Activated effector memory CD4-positive, alpha-beta T cell treated with Interleukin-2 at 50 U/mL for 16 hours (primary cell): ENCODE measurements at places on chromosomes 6 and 20.

GRCh38 chr6:148269386-148269785, 73.3 kb upstream of the SASH1 start:
- no peak for DNase-seq

DNA sequence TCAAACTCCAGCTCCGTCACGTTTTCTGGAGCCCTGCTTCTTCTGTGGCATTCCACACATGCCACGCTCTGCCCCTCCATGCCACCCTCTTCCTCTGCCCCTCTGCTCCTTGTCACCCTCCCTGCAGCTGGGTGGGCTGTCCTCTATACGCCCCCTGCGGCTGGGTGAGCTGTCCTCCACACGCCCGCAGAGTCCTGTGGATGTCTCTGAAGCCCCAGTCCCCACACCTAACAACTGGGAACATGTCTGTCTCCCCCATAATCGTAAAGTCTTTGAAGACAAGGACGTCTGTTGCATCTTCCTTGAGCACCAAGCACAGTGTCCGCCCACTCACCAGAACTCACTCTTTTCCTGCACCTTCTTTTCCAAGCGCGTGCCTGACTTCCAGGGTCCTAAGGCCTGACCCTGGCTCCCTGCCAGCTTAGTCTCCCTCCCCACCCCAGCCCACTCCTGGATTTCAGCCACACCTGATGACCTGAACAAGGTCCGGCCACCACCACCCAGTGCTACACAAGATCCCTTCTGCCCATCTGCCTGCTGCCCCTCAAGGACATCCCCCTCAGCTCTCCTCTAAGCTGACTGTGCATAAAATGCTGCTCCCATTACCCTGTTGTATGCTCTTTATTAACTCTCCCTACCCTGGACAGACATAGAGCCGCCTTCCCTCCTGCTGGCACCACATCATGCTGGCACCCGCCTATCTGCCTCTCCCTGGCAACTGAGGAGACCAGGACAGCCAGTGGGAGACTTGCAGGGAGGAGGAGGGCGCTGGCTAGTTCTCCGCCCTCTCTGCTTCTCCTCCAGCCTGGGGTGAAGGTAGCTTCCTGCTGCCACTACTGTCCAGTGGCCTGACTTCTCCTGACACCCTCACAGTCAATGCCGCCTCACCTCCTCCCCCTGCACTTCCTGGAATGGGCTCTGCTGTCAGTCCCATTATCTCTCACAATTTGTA, 10.7 kb upstream of the PRR18 start:
- no peak for DNase-seq

- DNase-seq = no peak
Measured at GRCh38 chr6:156563714-156564113, 213.5 kb upstream of the ARID1B start.

DNA sequence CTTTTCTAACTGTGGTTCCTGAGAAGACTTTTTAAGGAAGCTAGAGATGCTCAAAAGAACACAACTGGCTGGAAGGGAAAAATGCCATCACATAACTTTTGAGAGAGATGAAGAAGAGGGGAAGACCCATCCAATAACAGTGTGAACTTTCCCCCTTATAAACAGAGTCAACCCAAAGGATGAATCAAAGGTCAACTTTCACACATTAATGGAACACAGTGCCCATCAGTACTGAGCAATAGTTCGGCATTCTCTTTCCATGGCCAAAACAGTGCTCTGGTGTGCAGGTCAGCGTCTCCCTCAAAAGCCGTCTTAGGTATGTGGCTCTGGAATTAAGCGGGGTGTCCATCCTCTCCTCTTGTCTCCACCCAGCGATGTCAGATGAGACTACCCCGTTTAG, 130.4 kb downstream of the GJA10 start:
- DNase-seq = no peak

- no peak for DNase-seq
Measured at GRCh38 chr6:28710466-28711191, 184.9 kb downstream of the GPX5 start.

DNA sequence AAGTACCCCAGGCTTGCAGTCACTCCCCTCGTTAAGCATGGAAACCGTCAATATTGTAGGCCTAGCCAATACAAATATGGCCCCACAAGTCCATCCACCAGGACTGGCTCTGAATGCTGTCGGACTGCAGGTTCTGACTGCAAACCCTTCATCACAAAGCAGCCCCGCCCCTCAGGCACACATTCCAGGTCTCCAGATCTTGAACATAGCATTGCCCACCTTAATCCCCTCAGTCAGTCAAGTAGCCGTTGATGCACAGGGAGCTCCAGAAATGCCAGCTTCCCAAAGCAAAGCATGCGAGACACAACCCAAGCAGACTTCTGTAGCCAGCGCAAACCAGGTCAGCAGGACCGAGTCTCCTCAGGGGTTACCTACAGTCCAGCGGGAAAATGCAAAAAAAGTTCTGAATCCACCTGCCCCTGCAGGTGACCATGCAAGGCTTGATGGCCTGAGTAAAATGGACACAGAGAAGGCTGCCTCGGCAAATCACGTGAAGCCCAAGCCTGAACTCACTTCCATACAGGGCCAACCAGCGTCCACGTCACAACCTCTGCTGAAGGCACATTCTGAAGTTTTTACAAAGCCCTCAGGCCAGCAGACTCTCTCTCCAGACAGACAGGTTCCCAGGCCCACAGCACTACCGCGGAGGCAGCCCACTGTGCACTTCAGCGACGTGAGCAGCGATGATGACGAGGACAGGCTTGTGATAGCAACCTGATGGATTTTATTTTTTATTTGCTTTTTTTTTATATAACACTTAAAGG, 126.2 kb upstream of the EDN1 start:
- no peak for DNase-seq

DNA sequence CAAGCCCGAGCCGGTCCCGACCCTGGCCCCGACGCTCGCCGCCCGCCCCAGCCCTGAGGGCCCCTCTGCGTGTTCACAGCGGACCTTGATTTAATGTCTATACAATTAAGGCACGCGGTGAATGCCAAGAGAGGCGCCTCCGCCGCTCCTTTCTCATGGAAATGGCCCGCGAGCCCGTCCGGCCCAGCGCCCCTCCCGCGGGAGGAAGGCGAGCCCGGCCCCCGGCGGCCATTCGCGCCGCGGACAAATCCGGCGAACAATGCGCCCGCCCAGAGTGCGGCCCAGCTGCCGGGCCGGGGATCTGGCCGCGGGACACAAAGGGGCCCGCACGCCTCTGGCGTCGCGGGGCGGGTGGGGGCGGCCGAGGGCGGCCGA, 37.5 kb downstream of the YTHDF1 start:
- DNase-seq = no peak

- no peak for DNase-seq
Measured at GRCh38 chr20:10059006-10059405, 24.2 kb downstream of the ANKEF1 start.

- DNase-seq = no peak
Measured at GRCh38 chr20:23125625-23126191, 39.6 kb upstream of the CD93 start.

DNA sequence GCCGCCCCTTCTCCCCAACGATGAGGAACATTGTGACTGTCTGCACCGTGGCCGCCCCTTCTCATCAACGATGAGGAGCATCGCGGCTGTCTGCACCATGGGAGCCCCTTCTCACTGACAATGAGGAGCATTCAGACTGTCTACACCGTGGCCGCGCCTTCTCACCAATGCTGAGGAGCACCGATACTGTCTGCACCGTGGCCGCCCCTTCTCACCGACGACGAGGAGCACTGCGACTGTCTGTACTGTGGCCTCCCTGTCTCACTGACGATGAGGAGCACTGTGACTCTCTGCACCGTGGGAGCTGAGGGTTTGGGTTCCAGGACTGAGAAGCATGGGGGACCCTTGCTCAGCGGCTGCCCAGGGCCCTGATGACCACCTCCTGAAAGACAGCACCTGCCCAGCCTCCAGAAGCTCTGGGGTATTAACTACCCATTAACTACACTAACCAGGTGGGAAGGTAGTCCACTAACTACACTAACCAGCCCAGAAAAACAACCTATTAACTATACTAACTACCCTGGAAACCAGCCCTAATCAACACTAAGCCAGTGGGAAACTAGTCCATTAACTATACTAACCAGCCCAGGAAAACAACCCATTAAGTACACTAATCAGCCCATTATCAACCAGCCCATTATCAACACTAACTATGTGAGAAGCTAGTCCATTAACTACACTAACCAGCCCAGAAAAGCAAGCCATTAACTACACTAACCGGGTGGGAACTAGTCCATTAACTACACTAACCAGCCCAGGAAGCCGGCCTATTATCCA, 116.9 kb downstream of the TAF4 start:
- DNase-seq = no peak

DNA sequence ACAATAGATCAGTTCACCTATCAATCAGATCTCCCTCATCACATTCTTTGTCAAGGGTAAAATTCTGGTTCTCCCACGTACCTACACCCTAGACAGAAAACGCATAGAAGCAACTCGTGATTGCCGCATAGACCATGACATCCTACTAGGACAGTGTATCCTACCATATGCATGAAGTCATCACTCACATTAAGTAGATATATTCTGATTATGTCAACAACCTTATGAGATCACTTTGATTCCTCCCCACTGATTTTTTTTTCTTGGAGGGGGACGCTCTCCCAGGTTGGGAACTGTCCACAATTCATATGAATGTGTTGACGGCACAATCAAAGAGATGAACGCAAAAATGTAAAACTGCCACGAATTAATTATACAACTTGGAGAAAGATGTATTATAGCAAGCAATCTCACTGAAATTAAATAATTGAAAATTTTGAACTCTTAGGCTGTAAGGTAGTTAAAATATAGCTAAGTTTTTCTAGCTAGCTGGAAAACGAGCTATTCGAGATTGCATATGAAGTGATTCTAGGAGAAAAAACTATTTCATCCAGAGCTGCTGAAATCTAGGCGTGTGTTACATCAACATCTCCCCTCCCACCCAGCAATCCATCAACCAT, 82.5 kb upstream of the CCDC28A start:
- DNase-seq = no peak

DNA sequence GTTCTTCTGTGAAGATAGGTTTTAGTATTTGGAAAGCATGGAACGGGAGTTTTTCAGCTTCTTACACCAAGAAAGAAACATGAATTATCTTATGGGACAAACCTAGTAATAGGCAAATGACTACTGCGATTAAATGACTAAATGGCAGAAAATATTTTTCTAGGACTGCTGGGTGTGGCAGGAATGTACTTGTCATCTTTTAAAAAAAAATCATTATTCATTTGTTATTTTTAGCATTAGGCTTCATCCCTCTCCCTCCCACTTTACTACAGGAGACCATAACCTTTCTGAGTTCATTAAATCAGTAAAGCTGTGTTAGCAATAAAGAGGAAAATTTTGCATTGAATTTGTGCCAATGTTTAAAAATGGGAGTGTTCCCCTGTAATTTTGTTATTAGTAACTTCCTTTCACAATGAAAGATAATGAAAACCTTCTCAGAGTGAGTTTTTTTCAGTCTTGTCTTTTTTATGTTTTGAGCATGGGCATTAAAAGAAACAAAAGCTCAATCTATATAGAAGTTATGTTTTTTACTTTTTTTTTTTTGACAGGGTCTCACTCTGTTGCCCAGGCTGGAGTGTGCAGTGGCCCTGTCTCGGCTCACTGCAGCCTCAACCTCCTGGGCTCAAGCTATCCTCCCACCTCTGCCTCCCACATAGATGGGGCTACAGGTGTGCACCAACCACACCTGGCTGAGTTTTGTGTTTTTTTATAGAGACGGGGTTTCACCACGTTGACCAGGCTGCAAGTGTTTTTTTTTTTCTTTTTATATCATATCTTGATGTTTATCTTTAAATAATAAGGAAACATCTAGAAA, 105.6 kb upstream of the CLDN20 start:
- DNase-seq = no peak

DNA sequence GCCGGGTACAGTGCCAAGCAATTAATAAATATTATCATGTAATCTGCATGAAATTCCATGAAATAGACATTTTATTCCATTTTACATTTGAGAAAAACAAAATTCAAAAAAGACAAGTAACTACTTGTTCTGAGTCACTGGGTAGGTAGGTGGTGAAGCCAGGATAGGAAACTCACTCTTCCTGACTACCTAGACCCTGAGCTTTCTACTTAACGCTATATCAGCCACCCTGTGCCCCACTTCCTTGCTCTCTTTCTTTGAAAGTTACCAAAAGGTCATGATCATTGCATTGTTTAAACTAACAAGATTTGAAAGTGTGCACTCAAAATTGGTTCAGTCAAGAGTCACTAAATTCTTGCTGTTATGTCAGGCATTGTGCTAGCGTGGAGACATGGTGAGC, 235.7 kb downstream of the CD83 start:
- DNase-seq = no peak

GRCh38 chr6:35610830-35611229, 77.9 kb downstream of the FKBP5 start:
- DNase-seq = no peak

DNA sequence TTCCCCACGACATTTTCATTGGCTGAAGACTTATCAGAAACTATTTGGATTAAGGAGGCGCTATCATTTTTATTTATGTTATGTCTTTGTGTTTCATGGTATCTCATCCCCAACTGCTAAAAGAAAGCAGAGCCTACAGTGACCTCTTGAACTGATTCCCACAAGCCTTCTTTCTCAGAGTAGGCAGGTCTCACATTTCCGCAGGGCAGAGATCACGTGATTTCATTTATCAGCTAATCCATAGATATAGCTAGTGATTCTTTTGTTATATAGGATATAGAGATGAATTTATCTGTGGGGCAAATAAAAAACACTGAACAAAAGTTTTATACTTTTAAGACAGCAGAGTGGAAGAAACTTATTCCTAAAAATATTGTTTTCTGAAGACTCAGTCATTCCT, 25.0 kb upstream of the POPDC3 start:
- DNase-seq = no peak
